ENCODE measurements at places on chromosomes 16 and 17.

DNA sequence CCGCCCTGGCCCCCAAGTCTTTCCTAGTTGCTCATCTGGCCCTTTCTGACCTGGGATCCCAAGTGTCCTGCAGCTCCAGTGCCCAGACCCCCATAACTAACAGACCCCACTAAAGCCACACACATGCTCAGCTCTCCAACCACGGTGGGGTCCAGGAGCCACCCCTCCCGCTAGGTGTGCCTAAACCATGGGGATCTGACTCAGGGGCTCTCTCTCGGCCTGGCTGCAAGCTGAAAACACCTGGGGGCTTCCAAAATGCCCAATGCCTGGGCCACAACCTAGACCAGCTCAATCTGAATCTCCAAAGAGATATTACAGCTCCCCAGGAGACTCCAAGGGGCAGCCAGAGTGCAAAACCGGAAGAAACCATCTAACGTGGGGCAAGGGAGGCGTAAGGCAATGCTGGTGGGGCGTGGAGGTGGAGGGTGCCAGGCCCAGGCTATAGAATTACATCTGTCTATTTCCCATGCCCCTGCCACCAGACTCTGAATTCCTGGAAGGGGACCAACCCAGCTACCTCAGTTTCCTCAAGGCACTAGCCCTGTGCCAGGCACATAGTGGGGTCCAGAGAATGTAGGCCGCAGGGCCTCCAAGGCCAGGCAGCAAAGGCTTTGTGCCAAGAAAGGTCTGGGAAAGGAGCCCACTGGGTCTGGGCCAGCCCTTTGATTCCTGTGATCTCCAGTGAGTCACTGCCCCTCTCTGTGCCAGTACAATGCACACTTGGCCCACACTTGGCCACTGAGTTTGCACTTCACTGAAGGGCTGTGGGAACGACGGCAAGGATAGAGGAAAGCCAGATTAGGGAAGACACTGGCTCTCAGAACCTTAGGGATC, 3.3 kb downstream of the CD2BP2 start:
- no peak for DNase-seq

DNA sequence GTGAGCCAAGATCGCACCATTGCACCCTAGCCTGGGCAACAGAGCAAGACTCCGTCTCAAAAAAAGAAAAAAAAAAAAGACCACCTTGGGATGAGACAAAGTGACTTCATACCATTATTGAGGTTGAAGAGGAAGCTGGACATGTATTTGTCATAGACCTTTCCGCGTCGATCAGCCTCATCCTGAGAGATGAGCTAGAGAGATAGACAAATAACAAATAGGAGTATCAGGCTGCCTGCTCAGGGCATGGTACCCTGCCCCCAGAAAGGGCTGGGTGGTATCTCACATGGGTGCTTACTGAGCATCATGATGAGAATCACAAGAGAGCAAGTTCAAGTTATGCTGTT, 22.1 kb downstream of the CNTNAP1 start:
- no peak for DNase-seq

- DNase-seq = no peak
Observed at GRCh38 chr16:86512301-86512859, 2.1 kb downstream of the FOXF1 start.

GRCh38 chr17:4536742-4537411, 18.3 kb downstream of the MYBBP1A start:
- no peak for DNase-seq

- DNase-seq = peak; percentile 2
Observed at GRCh38 chr16:73956587-73957494, 339.8 kb upstream of the PSMD7 start.

DNA sequence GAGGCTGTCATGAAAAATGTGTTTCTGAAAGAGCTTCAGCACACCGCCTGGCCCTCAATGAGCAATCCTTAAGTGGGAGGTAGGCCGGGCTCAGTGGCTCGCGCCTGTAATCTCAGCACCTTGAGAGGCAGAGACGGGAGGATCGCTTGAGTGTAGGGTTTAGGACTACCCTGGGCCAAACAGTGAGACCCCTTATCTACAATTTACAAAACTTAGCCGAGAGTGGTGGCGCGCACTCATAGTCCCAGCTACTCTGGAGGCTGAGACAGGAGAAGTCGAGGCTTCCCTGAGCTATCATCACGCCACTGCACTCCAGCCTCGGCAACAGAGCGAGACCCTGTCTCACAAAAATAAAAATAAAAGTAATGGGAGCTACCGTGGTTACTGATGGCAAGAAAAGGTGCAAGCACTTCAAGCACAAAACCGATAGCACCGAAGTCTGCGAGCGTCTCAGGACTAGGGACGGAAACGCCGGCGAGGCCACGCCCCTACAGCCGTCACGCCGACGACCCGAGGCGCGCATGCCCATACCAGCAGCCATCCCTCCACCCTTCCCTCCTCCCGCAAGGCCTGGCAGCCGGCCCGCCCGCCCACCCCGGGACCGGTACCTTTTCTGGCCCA, 607 bp downstream of the THUMPD1 start:
- peak; percentile 84 for DNase-seq

DNA sequence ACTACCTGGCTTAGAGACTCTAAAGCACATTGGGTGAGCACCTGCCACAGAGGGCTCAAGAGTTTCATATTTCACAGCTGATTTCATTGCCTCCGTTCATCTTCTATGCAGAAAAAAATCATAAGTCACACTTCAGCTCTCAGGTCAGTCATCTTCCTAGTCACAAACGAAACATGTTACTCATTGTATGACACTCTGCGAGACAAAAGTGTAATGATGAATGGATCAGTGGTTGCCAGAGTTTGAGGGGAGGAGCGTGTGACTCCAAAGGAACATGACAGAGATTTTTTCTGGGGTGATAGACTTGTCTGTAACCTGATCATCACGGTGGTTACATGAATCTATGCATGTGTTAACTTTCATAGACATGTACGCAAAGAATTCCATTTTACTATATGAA, 195.2 kb upstream of the CNTNAP4 start:
- DNase-seq = no peak

DNA sequence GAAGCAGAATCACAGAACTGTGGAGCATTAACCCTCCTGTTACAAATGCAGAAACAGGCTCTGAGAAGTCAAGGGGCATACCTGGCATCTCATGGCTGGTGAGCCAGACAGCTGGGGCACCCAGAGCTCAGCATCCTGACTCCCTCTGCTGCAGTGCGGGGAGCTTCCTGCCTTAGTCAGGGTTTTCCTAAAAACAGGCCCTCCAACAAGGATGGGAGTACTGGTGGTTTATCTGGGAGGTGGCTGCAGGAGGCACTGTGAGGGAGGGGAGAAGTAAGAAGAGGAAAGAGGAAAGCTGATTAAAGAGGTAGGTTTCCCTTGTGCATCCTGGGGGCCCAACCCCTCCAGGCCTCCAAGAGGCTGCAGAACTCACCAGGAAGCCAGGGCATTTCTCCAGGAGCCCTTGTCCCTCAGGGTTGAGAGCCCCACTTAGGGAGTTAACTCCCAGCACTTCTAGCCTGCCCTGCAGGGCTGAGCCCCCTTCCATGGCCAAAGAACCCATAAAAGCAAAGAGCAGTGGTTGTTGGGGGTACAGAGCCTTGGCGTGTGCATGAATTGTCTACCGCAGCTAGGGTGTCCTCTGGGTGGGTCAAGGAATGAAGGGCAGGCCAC, 261.5 kb upstream of the RPL38 start:
- no peak for DNase-seq

DNA sequence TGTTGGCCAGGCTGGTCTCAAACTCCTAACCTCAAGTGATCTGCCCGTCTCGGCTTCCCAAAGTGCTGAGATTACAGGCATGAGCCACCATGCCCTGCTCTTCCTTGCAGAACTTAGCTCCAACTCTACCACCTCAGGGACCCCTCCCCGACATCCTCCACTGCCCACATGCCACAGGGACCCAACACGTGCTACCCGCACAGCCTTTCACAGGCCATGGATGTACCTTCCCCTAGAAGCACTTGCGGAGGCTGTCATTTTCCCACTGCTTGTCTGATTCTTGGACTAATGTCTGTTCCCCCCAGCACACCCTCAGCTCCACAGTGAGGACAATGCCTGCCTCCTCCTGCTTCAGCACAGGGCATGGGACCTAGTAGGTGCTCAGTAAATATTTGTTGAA, 147.4 kb downstream of the ZNF423 start:
- no peak for DNase-seq

DNA sequence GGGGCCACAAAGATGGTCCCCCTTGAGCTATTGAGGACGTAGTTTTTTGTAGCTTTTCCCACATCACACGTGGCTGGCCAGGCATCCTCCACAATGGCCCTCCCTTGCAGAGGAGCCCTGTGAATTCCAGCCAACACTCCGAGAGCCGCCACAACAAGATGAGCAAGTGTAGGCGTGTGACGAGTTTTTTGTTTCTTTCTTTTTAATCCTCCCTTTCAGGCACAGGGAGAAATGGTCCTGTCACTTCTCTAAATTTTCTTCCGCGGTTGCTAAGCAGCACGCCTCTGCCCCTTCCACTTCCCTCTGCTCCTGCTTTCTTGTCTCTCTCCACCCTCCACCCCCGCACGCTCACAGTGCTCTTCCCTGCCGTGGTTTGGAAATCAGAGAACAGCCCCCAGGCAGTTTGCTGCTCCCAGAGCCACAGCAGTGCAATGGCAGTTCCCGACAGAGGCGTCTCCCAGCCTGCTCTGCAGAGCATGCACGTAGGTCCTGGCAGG, 68.0 kb upstream of the MRTFB start:
- no peak for DNase-seq

- DNase-seq = no peak
Observed at GRCh38 chr17:76538281-76538931, 897 bp upstream of the CYGB start.

DNA sequence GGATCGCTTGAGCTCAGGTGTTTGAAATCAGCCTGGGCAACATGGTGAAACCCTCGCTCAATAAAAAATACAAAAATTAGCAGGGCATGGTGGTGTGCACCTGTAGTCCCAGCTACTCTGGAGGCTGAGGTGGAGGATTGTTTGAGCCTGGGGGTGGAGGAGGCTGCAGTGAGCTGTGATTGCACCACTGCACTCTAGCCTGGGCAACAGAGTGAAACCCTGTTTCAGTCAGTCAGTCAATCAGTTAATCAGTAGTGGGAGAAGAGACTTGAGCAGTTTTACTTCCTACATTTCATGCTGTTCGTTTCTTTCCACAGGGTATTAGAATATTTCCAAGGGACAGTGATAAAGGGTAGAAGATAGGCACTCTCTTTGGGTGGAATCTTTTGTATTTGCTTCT, 8.8 kb downstream of the MAP3K3 start:
- no peak for DNase-seq

DNA sequence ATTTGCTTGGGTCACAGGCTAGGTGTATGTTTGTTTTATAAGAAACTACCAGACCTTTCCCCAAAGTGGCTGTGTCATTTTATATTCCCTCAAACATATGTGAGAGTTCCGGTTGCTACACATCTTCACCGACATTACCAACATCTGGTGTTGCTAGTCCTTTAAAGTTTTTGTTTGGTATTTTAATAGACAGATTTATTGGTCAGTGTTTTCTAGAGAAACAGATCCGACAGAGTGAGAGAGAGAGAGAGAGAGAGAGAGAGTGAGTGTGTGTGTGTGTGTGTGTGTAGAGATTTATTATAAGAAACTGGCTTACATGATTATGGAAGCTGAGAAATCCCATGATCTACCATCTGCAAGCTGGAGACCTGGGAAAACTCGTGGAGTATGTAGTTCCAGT, 31.0 kb downstream of the LDHD start:
- DNase-seq = no peak

DNA sequence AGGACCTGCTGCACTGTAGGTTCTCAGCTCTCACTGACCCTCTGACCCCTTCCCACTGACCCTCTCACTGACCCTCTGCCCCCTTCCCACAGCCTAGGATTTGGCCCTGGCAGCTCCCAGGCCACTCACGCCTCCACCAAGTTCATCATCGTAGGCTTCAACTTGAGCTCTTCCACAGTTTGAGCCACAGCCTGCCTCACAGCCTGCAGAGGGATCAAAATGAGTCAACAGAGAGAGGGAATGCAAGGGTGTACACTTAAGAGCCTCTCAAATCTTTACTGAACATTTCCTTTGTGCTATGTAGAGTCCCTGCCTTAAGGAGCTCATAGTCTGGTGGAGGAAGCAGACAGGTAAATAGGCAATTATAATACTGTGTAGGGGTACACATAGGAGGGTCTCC, 12.1 kb downstream of the HEATR9 start:
- DNase-seq = no peak

DNA sequence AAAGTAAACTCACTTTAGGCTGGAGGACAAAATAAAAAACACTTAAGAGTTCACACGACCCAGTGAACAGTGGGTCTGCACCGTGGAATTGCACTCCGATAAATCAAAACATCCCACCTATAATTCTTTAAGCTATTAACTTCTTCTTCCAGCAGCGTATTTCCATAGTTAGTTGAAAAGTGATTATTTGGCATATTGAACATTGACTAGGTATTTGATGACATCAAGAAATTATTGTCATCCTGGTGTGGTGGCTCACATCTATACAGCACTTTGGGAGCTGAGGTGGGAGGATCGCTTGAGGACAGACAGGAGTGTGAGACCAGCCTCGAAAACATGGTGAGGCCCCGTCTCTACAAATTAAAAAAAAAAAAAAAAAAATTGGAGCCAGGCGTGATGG, 23.4 kb downstream of the IGF2BP1 start:
- DNase-seq = no peak

DNA sequence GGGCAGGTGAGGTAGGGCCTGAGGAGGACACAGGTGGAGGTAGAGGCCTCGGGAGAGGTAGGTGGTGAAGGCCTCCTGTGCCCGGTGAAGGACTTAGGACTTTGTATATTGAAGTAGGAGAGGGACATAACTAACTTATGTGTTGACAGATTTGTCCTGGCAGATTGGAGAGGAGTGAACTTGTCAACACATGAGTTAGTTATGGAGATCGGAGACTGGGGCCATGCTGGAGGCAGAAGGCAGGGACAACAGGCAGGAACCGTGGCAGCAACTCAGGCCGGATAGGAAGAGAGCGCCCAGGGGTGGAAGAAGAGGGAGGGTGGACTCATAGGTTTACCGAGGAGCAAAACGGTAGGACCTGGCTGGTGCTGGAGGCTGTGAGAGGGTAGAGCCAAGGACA, 18.4 kb downstream of the GLP2R start:
- DNase-seq = no peak

DNA sequence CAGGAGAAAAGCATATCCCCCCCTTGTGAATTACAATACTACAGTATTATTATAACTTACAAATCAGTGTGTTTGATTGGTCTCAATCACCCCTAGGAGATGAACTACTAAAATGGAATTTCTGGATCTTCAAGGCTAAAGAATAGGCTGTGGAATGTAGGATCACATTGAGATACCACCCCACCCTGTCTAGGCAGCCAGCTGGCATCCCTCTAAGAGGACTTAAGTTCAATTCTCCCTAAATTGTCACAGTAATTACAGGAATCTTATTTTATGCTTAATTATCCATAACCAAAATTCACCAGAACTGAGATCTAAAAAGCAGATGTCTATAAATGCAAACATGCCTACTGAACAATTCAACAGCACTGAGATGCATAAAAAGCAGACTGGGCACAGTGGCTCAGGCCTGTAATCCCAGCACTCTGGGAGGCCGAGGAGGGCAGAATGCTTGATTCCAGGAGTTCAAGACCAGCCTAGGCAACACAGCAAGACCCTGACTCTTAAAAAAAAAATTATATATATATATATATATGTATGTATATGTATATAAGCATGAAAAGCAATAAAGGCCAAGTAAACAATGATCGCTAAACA, 12.0 kb downstream of the AP1G1 start:
- DNase-seq = no peak

- DNase-seq = no peak
Observed at GRCh38 chr17:7039832-7040231, 4.0 kb downstream of the SLC16A13 start.

Data from stimulated activated CD8-positive, alpha-beta memory T cell treated with anti-CD3 and anti-CD28 coated beads, Interleukin-7, amount 100 ng/mL, for 48 hours (primary cell).